Osteoblast (primary cell): ENCODE measurements at places on chromosomes 7 and 10. TPM values are rescaled to one million over a fixed set of nuclear protein-coding genes. Genes with fewer than 3 reads are reported as not detected.
A peak's percentile ranks its signal among the peaks of the same experiment; 100 is the strongest.

Gene OR6V1
- total RNA-seq = not detected in 2 replicates

Gene GALNT17
- 0.29 and 0.36 TPM in 2 replicates for total RNA-seq

Gene CYP3A4
- total RNA-seq = not detected in 2 replicates

GRCh38 chr10:64762861-64763260, 1241.7 kb downstream of the REEP3 start:
- no peak for DNase-seq

GRCh38 chr10:107692072-107692471, 527.6 kb upstream of the SORCS1 start:
- DNase-seq = no peak

DNA sequence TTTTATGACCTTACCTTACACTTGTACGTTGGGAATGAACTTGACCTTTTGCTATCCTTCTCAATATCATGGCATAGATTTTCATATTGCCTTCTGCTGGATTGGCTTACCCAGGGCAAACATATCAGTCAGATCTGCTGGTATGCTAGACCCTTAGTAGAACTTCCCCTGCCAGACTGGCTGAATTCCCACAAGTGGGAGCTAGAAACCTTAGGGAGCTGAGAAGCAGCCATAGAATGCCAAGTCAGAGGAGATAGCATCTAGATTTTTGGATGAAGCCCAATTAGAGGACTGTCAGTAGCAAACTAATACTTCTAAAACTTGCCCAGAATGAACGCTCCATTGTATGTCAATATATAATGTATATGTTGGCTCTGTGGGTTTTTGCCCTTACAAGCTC, 385.0 kb downstream of the NXPH1 start:
- peak; percentile 4 for DNase-seq

DNA sequence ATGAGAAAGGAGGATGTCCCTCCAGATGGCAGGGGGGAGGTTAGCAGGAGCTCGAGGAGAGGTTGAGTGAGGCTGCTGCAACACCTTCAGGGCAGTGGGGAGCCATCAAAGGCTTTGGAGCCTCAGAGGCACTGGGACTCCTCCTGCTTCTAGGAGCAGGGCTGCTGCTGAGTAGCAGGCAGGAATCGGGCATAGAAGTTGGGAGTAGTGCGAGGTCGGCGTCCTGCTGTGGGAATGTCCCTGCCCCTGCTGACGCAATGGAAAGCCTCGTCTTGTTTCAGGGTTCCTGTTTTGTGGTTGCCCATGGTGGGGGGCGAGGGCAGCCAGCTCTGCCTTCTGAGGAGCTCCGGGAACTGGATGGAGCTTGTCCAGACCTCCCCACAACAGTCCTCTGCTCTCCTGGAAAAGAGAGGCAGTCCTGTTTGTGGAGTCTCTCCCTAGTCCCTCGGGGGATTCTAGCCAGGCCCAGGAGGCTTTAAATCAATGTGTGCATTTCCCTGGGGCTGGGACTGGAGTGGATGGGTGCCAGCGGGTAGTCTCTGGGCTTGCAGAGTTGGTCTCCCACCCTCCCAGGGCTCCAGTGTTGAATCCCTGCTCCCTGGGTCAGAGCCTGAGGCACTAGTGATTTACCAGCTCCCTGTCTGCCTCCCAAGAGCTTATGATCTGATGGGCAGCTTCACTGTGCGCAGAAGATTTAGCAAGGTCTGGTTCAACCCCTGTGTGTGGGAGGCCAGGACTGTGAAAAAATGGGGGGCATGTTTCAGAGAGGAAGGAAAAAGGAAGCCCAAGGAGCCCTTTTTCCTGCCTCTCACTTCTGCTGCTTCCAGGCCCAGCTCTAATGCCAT, 98.7 kb upstream of the PPIF start:
- peak; percentile 88 for DNase-seq
